ENCODE measurements at places on chromosomes 1 and 21. TPM values are rescaled to one million over a fixed set of nuclear protein-coding genes. Genes with fewer than 3 reads are reported as not detected.

Gene CZIB
- total RNA-seq: 43.9 TPM

Gene ADAMTS5
- 0.96 TPM for total RNA-seq

Gene CD1D
- total RNA-seq: 7.9 TPM

Gene FMN2
- total RNA-seq: 3.0 TPM

Gene KCNN3
- 2.5 TPM for total RNA-seq

Gene PTGER3
- total RNA-seq: 3.7 TPM

Gene HSPA6
- total RNA-seq: 3.6 TPM

Gene PGBD5
- total RNA-seq: 14.8 TPM

Gene KCNJ15
- total RNA-seq: 0.21 TPM

Gene OR10X1
- total RNA-seq: not detected

Gene ZYG11A
- total RNA-seq: 0.22 TPM

Gene TPTE
- total RNA-seq: not detected

Gene L1TD1
- total RNA-seq: 8.1 TPM

Gene CACHD1
- 2.0 TPM for total RNA-seq

Gene AQP10
- not detected for total RNA-seq

Gene HAO2
- not detected for total RNA-seq

Gene SPRR2D
- not detected for total RNA-seq

Gene EDARADD
- 0.17 TPM for total RNA-seq

Gene RGS16
- 0.77 TPM for total RNA-seq

All from colonic mucosa (tissue), 4 donors.